ENCODE measurements at places on chromosomes 7 and 10.

DNA sequence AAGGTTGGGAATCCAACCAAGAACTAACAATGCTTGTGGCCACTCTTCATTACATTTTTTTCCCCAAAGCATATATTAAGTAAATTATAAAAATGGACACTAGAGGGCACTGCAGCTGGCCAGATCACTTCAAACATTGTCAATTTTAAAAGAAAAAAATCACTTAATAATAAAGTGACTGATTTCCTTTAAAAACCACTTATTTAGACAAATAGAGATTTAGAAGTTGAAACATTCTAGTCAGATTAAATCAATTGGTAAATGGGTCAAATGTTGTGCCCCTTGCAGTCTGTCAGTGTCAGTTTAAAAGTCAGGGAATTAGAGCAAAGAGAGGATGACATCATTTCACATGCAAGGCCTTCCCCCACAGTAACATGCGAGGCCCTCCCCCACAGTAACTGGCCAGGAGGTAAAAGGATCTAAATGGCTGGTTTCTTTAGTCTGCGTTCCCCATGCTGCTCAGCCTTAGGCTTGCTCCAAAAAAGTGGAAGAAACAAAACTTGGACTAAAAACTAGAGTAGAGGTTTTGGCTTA is 177.9 kb downstream of the SKAP2 start:
- DNase-seq, result no peak

GRCh38 chr7:144736880-144737493 is 98.9 kb downstream of the TPK1 start:
- DNase-seq, result no peak

DNA sequence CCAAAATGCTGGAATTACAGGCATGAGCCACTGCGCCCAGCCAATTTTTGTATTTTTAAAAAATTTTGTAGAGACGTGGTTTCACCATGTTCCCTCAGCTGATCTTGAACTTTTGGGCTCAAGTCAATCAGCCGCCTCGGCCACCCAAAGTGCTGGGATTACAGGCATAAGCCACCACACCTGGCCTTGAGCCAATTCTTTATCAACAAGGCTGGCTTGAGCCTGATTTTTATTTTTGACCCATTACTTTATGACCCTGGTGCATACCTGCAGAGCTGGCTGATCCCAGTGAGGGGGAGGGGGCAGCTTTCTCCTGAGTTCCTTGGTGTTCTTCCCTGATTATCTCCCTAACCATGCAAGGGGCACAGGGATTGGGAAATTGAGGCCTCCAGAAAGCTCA is 15.8 kb upstream of the CPA1 start:
- DNase-seq, result no peak

DNA sequence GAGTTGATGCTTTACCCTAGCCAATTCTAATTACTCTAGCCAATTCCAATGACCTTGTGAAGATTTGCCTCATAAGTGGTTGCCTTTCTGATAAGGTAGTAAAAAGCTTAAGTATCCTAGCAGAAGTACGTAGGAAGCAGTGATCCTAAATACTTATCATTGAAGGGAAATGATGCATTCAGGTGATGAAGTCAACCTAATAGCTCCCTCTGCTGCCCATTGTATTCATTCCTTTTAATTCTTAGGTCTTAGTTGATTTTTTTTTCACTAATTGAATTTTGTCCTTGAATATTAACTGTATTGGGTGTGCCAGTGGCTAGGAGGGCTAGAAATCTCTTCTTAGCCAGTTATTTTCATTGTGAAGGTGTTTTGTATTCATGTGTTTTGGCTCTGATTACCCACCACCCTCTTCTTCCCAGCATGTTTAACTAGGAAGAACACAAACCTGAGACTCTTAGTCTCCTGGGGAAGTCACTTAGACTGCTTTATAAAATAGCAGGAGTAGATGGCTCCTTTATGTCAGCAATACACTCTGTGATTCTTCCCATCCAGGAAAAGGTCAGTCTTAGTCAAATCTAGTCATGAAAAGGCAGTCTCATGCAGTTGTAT is 46.3 kb downstream of the PLEKHA8 start:
- DNase-seq, result no peak

GRCh38 chr7:516606-517456 is 2.8 kb downstream of the PDGFA start:
- no peak for DNase-seq

Measured in stimulated activated CD4-positive, alpha-beta T cell treated with anti-CD3 and anti-CD28 coated beads, Interleukin-1b, Interleukin-23, amount 100 ng/mL, for 1 hour (primary cell).